ENCODE measurements at places on chromosomes 7 and 10.
A peak's percentile ranks its signal among the peaks of the same experiment; 100 is the strongest.

GRCh38 chr10:19904202-19904661 is 88.0 kb downstream of the PLXDC2 start:
- peak; percentile 91 for DNase-seq

GRCh38 chr7:55260171-55260570 is 105.0 kb upstream of the LANCL2 start:
- DNase-seq = no peak

DNA sequence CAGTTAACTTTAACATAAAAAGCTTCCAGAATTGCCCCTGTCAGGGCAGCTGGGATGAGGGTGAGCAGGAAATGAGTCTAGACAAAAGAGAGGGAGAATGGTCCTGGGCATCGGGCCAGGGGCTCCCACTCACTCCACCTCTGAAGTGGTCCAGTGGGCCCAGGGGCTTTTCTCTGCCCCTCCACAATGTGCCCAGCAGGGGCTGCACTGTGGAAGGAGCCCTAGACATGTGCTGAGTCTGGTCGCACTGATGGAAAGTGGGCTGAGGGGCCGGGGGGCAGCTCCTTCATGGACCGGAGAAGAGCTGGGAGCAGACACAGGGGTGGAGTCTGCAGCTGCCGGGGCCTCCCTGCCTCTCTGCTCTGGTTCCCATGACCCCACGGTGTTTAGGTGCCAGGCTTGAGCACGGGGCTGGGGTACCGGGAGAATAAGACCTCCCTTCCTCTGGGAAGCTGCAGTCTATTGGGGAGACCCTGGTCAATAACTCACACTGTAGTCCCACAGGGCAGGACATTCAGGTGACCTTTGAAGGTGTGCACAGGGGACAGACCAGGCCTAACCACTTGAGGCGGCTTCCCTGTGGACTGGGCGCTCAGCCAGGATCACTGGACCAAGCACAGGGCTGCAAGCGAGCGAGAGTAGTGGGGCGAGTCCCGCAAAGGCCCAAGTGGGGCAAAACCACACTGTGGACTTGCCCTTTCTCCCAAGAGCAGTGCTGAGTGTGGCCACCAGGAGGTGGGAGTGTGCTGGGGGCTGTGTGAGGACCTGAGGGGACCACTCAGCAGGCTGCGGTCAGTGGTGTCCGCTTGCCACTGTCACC is 6.1 kb downstream of the ADCY1 start:
- no peak for DNase-seq

DNA sequence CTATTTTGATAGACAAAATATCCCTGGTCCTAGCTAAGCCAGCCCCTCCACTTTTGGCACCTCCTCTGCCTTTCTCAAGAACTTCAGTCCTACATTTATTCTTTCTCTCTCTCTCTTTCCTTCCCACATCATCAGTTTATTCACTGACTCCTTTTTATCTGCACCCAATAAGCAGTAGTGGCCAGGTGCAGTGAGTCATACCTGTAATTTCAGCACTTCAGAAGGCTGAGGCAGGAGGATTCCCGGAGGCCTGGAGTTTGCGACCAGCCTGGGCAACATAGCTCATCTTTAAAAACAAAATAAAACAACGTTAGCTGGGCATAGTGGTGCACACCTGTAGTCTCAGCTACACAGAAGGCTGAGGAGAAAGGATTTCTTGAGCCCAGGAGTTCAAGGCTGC is 19.4 kb upstream of the NRP1 start:
- no peak for DNase-seq

DNA sequence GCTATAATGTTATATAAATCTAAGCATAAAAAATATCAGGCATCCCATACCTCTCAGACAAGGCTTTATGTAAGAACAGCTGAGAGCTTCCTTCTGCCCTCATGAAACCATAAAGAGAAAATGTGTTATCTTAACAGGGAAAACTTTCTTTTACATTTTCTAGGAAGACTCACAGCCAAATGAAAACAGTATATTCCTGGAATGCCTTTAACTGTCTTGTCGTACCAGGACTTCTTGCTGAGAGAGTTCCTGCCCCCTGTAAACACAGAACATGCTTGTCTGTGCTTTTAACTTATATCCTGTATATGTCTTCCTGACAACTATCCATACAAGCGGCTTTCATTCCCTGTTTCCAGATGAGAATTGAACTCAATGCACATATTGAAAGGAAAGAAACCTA is 64.8 kb upstream of the AHR start:
- no peak for DNase-seq

DNA sequence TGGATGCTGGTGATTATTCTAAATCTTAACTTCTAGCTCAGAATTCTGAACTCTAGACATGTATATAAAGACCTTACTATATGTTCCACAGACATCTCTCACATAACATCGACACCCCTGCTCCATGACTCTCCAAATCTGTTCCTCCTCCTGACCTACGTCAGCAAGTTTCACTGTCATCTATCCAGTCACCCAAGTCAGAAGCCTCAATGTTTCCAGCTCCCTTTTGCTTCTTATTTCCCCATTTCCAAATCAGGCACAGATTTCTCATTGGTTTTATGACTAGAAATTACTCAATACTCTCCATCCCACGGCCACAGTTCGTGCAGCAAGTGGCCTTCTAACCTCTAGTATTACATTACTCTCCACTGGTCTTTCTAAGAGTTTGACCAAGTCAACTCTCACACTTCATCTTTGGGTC is 28.5 kb downstream of the EPC1 start:
- DNase-seq = no peak

DNA sequence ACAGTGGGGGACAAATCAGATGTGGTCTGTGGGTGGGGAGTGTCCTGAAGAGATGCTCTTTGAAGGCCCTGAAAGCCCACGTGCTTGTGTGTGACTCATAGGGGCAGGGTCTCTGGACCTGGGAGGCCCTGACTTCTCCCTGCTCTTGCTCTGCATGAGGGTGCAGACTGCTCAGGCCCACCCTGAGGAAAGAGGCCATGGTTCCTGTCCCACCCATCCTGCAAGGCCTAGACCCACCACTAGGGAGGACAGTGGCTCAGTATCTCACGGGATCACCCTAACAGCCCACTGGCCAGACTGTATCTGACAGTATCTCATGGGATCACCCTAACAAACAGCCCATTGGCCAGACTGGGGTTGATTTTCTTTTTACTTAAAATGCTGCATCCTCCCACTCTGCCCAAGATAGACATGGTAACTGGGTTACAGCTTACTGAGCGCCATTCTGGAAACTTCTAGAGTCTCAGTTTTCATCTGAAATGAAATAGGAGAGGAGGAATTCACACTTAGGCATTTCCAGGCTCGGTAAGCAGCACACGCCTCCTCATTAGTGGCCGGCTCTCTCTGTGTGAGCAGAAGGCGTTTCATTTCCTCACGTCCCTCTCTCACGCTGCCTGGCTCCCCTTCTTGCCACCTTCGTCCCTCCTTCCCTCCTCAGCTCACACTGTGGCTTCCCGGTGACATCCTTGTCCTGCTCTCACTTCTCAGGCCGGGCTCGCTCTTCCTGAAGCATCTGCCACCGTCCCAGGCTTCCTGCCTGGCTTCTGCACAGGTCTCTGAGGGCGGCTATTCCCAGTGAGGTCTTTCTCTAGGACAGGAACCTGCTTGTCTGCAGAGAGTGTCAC is 242.6 kb downstream of the GLRX3 start:
- no peak for DNase-seq

DNA sequence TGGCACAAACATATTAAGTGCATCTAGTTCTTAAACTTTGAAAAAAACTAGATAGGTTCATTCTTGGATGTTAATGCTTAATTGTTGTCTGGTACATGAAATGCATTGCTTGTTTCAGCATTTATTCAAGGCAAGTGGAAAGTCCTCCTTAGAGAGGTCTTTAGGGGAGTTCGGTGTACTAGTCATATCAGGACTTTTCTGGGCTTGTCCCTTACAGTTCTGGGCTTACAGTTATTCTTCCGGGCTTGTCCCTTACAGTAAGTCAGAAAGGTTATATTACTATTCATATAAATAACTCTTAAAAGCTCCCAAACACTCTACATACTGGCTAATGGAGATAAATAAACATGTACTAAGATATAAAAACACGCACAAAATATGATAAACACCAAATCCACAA is 61.6 kb upstream of the MRLN start:
- DNase-seq = no peak

GRCh38 chr7:36726806-36727503 is 2.7 kb upstream of the AOAH start:
- no peak for DNase-seq

GRCh38 chr10:5502061-5502521 is 2.7 kb upstream of the CALML5 start:
- DNase-seq = no peak

DNA sequence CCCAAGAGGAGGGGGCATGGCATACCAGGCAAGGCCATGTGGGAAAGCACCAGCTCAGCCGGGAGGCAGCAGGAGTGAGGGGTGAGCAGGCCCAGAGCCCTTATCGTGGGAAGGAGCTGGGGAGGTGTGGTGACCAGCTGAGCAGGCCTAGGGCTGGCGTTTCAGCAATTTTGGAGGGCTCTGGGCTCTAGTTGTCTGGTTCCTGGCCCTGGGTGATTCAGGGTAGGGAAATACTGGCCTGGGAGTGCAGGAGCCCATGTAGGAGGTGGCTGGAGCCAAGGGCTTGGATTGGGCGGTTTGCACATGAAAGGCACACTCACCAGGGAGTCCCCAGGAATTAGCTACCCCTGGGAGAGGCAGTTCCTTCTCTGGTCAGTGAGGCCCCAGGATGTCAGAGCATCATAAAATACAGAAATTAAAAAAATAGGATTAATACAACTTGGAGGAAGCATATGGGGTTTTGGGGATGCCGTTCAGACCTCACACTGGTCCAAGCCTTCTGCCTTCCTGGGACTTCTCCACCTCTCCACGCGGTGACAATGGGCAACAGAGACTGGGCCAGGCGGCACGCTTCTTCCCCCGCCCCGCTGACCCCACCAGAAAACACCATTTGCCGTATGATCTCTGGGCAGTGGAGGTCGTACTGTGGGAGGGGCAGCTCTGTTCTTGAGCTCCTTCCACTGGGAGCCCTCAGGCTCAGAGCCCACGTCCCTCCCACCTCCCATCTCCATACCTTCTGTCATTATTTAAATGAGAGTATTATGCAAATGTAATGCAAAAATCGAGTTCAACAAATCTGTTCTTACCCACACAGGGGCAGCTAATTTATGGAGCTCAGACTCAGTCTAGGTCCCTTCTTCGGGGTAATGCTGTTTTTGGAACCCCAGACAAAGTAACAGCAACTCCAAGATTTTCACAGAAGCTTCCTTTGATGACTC is 133.0 kb upstream of the FAM20C start:
- no peak for DNase-seq

GRCh38 chr7:1978656-1979590 is 253.8 kb downstream of the MAD1L1 start:
- DNase-seq = no peak

- no peak for DNase-seq
These were observed 20.4 kb downstream of the ZNF775 start for GRCh38 chr7:150399421-150400007.

- DNase-seq = no peak
These were observed 11.5 kb downstream of the LIPJ start for GRCh38 chr10:88598055-88598454.

DNA sequence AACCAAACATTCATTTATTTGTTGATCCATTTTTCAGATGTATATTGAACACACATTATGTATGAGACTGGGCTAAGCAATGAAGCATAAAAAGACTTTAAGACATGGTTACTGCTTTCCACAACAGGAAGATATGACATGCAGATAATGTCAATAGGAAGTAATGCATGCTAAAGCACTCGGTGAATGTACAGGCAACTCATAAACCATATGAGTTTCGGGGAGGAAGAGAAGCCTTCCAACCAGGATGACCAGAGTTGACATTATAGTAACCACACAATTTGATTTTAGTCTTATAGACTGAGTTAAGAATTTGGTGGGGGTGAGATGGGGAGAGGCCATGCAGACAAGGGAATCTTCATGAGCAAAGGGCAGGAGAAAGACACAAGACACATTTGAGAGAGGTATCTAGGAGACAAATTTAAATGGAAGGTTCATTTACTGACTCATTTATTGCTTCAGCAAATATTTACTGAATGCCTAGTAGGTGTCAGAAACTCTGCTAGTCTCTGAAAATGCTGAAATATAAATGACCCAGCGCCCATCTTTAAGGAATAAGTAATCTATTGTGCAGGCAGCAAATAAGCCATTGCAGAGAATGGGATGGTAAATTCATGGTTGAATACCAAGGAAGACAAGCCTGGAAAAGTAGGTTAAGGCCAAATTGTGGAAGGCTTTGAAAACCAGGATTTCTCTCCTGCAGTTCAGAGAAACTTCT is 19.0 kb upstream of the SLK start:
- no peak for DNase-seq

- peak; percentile 19 for DNase-seq
These were observed 17.1 kb downstream of the KCNK18 start for GRCh38 chr10:117214401-117214800.

- DNase-seq = no peak
These were observed 350 bp upstream of the ZNF37A start for GRCh38 chr10:38093816-38094157.

- no peak for DNase-seq
These were observed 282.6 kb upstream of the LRRN3 start for GRCh38 chr7:110808361-110808760.

DNA sequence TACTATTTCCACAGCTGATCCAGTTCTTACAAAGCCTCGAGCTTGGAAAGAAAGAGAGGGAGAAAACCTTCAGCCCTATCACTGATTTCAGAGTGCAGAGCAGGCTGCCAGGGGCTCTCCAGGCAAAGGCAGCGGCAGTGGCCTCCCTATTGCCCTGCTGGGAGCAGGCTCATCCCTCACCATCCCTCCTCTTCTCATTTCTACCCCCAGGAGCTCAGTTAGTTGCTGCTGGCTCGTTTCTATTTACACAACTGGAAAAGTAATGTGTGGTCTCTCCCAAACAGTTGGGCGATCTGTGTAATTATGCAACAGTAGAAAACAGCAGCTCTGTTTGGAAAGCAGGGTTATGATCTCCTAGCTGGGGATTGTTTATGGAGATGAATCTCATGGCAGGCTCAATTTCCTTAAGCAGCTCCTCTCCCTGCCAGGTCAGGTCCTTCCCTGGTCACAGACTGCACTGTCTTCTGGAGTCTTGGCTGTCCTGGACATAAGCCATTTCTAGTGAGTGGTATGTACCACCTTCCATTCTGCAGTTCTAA is 28.7 kb upstream of the TNS3 start:
- DNase-seq = peak; percentile 70

- peak; percentile 50 for DNase-seq
These were observed 236.2 kb downstream of the DNAJB9 start for GRCh38 chr7:108805808-108806397.

DNA sequence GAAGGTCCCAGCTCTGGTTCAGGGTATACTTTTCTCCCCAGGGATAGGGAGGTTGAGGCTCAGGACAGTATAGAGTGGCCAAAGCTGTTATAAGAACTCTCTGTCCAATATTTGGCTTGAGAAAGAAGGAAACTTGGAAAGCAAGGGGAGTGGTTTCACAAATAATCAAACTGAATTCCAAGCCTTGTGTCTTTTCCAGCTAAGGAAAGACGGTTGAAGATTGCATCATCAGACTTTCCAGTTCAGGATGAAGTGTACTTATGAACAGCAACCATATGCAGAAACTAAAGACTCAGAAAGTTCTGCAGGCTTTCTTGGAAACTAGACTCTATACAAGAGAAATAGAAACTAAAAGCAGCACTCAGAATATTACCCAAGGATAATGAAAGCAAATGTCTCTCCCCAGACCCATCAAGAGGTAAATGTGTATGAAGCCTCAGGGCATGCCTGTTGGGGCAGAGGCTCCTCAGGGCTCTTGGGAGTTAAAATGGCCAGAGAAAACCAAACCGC is 46.4 kb downstream of the RAMP3 start:
- peak; percentile 78 for DNase-seq

GRCh38 chr7:148116195-148116594 is 474.4 kb upstream of the C7orf33 start:
- no peak for DNase-seq

- DNase-seq = peak; percentile 88
These were observed 15.1 kb upstream of the SH3PXD2A start for GRCh38 chr10:103870516-103870915.

GRCh38 chr10:78921895-78922294 is 146.9 kb upstream of the ZMIZ1 start:
- no peak for DNase-seq

Measured in fibroblast of upper back skin (primary cell).